ENCODE measurements at places on chromosomes 4 and X.

DNA sequence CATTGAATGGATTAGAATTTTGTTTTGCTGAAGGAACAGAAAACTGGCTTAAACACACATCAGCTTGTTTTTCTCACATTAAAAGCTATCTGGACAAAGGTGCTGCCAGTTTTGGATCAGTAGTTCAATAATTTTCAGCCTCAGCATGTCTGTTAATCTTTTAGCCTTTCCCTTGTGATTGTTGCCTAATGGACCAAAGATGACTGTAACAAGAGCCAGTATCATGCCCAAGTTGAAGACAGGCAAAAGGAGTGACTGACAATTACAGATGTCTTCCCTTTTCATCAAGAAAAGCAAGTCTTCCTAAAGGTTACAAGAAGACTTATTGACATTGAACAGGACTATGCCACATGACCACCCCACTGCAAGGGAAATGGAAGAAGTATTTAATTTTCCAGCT lies 419.7 kb downstream of the MAPK10 start:
- no peak for DNase-seq

GRCh38 chr4:48247142-48247877 lies 22.3 kb downstream of the TEC start:
- no peak for DNase-seq

DNA sequence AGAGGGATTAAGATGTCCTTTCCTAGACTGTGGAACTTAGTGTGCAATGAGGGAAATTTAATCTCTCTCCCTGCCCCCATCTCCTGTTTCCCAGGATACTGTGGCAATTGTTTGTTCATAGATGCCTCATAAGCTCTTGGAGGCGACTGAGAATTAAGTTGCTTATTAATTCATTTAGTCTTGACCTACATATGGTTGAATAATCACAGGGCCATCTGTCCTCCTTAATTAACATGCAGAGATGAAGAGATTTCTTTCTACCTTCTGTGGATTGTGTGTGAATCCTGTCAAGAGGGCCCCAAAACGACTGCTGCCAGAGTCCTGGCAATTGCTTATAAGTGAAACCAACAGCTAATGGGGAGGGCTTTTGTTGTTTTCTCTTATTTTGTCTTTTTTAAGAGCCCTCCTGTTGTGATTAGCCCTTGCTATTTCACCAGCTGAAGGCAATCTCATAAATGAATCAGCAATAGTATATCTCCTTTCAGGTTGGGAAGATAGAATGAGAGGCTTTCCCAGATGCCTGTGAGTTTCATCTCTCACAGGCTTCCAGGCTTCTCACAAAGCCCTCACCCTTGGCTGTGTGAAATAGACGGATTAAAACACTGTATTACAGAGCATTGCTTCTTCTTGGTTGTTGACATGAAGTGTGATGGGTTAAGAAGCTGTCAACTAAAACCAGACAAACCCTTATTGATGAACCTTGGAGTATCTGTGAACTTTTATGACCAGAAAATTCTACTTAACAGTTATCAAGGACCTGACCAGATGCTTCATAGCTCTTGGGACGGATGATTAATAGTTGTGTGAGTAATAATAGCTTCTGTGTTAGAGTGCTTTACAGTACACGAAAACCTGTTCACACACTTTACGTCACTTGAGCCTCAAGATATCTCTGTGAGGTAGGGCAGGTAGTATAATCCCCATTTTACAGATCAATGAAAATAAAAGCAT lies 58.5 kb downstream of the PGRMC2 start:
- no peak for DNase-seq

DNA sequence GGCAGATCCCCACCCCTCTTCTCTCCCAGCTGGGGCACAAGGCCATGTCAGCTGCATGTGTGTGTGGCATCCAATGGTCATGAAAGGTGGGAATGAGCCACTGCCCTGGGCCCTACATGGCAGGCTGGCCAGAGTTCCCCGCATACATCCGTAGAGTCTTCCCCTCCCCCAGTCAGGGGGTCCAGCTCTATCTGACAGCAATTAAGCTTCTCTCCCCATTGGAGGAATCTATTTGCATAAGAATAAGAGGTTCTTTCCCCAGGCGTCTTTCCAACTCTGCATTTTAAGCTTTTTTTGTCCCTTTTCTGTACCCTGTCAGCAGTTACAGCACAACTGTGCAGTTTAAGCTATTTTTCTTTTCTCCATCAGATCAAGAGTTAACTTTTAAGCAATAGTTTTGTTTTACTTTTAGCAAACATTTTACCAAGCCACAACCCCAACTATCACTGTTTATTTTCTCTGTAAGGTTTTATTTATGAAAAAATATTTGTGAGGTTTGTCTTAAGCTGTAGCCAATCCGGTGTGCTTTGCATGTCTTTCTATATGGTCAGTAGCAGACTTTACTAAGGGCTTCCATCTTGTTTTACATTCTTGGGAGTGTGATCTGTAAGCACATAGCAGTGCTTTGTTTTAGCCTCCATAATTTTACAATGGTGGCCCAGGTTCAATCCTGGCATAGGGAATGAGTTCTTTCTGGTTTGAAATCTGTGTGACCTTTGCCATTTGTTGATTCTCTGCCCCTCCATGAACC lies 28.7 kb downstream of the NLRP2B start:
- no peak for DNase-seq

DNA sequence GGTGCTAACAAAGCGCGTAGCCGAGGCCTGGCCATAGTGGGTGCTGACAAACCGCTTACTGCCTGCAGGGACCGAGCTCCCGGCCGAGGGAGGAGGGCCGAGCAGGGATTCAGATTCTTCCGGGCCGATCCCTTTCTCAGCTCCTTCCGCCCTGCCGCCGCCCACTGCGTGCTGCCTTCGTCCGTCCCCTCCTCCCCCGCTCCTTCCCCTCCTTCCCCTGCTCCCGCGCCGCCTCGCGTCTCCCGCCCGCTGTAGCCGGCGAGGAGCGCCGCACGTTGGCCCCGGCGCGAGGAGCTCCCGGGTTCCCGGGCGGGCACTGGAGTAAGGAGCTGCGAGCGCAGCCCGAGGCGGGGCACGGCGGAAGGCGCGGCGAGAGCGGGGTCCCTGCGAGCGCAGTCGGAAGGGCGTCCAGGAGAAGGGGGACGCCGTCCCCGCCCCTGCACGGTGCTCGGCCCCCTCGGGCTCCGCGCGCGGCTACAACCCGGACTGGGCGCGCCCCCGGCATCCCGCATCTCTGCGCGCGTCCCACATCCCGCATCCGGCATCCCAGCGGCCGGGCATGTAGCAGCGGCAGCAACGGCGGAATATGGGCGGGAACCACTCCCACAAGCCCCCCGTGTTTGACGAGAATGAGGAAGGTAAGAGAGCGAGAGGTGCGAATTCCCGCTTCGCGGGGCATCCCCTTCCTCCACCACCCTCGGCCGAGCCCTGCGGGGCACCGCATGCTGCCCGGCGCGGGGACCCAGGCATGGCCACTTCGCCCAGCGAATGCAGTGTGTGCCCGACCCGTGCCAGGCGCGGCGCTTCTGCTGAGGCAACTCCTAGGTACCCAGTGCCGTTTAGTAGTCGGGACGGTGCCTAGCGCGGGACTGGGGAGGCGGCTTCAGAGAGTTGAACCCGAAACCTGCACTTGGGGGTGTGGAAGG lies at the start of gene STK32B:
TSS of gene STK32B (plus strand) at position 203 of the 926 bp plus-strand sequence.
- DNase-seq: peak; percentile 78

GRCh38 chr4:6688879-6689505 lies 4.7 kb upstream of the S100P start:
- DNase-seq: peak; percentile 71

DNA sequence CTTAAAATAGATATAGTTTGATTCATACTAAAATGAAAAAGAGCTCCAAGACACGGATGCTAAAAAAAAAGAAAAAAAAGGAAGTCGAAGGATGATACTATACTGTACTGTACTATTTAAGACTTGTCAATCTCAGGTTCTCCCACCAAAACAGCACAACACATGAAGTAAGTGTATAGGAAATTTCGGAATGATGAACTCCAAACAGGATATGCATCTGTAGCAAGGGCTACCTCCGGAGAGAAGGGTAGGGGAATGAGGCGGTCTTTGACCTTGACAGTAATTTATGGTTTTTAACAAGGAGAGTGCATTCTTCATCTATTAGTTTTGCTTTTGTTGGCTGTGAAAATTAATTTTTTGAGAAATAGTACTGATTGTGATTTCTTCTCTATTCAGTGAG lies 541 bp upstream of the FIP1L1 start:
- DNase-seq: no peak

DNA sequence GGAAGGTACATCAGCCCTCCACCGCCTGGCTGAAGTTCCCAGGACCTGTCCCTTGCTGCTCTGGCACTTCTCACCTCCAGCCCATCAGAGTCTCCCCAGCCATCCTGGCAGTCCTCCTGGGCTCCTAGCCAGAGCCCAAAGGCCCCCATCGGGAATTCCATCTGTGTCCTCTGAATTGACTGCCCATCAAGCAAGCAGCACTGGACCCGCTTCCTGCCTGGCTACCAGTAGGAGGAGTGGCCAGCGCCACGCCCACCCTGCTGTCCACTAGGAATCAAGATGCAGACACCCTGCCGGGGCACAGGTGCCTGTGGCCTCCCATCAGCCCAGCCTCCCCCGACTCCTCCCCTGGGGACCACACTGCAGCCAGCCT lies 47.2 kb downstream of the C4orf50 start:
- DNase-seq: peak; percentile 57

DNA sequence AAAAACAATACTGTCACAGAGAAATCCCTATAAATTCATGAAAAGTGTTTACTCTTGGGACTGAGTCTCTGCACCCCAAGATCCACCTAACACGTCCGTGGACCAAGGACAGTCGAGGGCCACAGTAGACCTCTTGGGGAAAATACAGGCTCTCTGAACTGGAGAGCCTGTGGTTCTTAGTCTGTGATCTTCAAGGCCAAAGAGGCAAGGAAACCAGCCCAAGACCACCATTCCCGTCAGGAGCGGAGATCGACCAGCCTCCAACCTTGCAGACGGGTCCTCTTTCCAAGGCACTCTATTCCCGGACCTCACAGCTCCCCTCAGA lies 1.6 kb upstream of the APBB2 start:
- DNase-seq: no peak

DNA sequence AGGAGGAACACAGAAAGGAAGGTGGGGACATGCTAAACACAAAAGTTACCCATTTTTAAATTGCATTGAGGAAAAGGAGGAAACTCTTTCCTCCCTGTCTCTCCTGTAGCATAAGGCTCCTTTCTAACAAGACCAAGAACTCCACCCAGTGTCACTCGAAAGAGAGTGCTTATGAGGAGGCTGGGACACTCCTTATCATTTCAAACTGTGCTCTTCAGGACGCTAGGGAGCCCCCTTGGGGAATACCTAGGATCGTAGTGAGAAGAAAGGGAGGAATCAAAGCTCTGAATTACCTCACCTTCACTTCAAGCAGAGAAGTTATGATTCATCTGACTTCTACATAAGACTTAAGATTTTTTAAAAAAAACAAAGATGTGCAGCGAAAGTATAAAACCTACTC lies 65.5 kb downstream of the F9 start:
- DNase-seq: no peak

- DNase-seq: no peak
These were observed 77.9 kb downstream of the PALLD start for GRCh38 chr4:168574581-168575295.

- no peak for DNase-seq
These were observed 1244.0 kb upstream of the TENM3 start for GRCh38 chr4:180999217-180999616.

GRCh38 chr4:22071749-22072148 lies 123.2 kb upstream of the KCNIP4 start:
- no peak for DNase-seq

DNA sequence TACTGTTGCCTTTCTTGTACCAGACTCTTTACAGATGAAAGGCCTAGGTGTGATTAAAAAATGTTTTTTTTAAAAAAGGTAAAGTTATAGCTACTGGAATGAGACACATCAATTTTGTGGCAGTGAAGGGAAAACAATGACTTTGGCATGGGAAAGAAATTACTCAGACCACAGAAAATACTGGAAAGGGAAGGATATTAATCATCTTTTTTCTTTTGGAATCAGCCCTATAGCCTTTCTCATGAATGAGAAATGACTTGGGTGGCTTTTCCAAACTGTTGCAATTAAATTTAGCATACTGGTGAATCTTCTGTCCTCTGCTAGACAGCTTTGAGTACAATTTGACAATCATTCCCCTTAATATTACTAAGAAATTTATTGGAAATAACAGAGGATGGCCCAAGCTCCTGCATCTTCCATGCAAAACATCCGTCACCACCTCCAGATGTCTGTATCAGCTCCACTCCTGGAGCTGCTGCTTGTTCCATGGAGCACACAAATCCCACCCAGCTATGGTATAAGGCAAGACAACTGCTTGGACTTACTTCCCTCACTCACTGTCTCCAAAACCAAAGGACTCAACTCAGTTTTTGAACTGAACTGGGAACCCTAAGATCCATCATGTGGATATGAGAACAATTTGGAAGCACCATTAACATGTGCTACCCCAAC lies 97.6 kb upstream of the ARSJ start:
- DNase-seq: no peak

GRCh38 chr4:115780835-115781234 lies 667.4 kb upstream of the NDST4 start:
- DNase-seq: no peak

GRCh38 chr4:6466756-6467381 lies 5.5 kb downstream of the PPP2R2C start:
- DNase-seq: peak; percentile 13

- DNase-seq: no peak
These were observed 633 bp downstream of the FAM199X start for GRCh38 chrX:104166735-104167436.

GRCh38 chr4:87092389-87093141 lies 127.9 kb downstream of the KLHL8 start:
- DNase-seq: no peak
